Occipital lobe (tissue), 3 donors: ENCODE measurements at places on chromosomes 11 and 22. TPM values are rescaled to one million over a fixed set of nuclear protein-coding genes. Genes with fewer than 3 reads are reported as not detected.

The TTC17 gene
- total RNA-seq, result 109 TPM

- DNase-seq, result no peak
Observed at GRCh38 chr22:20203552-20204201, 52.8 kb upstream of the CCDC188 start.

- peak; percentile 33 for DNase-seq
Observed at GRCh38 chr22:38788021-38788816, 5.7 kb downstream of the DNAL4 start.

DNA sequence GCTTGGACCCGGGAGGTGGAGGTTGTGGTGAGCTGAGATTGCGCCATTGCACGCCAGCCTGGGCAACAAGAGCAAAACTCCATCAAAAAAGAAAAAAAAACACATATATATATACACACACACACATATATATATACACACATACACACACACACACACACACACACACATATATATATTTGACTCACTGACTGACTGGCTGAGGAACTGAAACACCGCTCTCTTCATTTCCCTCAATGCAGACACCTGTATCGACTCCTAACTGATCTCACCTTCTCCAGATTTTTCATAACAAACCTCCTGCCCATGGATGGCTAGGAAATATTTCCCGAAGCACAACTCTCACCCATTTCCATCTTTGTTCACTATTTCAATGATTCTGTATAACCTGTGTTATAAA lies 140.7 kb upstream of the ANO3 start:
- DNase-seq, result no peak

- DNase-seq, result no peak
Observed at GRCh38 chr11:58617976-58618557, 4.4 kb upstream of the CNTF start.

DNA sequence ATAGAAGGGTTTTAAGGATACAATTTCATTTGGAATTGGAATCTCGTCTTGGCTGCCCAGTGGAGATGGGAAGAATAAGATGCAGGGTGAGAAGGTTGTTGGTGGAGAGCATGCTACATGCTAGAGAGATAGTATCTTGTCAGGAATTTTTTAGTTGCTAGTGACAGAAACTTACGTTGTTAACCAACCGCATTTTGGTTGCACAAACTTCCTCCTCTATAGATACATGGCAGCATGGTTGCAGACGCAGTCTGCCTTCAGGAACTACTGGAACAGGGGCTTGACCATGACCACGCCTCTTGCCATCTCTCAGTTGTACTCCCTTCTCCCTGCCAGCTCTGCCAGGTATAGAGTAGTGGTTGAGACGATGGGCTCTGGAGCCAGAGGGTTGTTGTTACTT lies 13.5 kb upstream of the CCDC90B start:
- DNase-seq, result no peak

DNA sequence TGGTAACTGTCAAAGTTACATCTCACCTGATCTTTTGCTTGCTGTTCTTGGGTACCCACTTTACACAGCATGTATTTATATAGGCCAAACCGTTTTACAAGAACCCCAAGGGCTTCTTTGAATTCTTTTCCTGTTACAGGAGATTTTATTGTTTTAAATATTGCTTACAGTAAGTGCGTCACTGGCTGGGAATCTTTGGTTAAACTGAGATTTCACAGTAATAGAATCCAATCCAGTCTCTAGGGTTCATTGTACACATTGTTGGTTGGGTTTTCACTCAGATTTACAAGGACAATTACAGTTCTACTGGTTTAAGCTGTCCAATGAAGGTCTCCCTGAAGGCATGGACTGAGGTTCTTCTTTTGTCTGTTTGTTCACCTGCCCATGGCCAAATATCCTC lies 171.7 kb downstream of the INSC start:
- DNase-seq, result no peak

The BEST1 gene
- 1.2 TPM for total RNA-seq

DNA sequence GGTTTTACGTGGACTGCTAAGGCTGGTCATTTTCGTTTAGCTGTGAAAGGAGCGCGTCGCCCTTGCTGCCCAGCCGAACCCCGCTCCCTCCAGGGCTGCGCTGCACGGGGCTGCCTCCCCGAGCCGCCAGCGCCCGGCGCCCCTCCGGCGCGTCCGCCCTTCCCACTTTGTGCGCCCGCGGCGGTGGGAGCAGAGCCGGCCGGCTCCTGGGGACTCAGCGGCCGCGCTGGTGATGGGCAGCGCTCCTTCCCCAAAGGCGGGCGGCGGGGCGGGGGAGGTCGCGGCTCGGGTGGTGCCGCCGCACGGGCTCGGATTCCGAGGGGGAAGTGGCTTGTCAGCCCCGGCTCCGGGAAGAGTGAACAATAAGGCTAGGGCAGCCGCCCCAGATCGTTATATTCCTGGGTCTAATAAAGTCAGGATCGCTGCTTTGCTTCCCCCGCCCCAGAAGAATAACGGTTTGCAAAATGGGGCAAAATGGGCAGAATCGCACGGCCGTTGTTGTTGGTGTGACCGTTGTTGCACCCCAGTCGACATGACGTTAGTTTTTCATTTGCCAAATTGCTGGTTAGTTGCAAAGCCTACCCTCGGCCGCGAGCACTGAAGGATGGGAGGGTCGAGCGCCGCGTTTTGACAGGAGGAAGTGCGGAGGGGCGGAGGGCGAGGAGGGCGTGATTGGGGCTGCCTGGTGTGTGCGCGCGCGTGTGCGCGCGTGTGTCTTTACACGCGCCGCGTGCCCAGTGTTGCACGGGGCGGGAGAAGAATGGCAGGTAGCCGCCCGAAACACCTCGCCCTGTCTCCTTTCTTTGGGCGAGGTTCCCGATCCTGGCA lies 745 bp downstream of the NCAM1 start:
- DNase-seq, result peak; percentile 82

DNA sequence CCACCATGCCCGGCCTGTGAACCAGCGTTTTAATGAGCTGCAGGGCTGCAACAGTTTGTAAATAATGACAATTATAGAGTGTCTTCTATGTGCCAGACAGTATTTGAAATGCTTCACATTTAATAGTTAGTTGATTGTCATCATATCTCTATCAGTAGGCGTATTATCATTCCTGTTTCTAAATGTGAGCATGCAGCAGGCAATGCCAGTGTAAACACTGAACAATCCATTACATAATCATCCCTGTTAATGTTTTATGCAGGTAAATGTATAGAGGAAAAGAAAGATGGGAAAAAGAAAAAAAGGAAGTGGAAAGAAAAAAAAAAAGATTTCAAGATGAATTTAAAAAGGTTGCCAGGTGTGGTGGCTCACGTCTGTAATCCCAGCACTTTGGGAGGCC lies 52.3 kb downstream of the ZBTB44 start:
- no peak for DNase-seq

The AIFM3 gene
- 4.2 TPM for total RNA-seq

The MMP11 gene
- 14.8 TPM for total RNA-seq

- no peak for DNase-seq
Observed at GRCh38 chr11:131966667-131967066, 596.3 kb downstream of the NTM start.

DNA sequence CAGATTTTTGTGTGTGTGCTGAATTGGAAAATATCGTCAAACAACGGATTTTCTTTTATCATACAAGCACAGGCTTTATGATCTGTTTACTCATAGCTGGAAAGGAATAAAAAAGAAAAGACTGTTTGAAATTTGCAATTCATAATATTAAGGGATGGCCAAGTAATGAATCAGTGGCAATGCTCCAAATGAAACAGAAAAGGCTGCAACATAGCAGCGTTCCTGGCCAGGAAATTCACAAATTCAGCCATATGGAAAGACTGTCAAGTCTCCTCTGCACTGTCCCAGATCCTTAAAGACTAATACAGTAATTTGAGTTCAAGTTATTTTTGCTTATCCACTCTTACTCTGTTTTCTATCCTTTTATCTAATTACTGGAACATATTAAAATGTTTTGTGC lies 98.2 kb downstream of the MSANTD4 start:
- DNase-seq, result no peak

GRCh38 chr11:27370374-27370773 lies 7.4 kb upstream of the CCDC34 start:
- DNase-seq, result no peak

GRCh38 chr11:61007956-61008896 lies 36.7 kb downstream of the CD6 start:
- no peak for DNase-seq

GRCh38 chr11:78346799-78347198 lies 70.8 kb downstream of the GAB2 start:
- DNase-seq, result no peak

DNA sequence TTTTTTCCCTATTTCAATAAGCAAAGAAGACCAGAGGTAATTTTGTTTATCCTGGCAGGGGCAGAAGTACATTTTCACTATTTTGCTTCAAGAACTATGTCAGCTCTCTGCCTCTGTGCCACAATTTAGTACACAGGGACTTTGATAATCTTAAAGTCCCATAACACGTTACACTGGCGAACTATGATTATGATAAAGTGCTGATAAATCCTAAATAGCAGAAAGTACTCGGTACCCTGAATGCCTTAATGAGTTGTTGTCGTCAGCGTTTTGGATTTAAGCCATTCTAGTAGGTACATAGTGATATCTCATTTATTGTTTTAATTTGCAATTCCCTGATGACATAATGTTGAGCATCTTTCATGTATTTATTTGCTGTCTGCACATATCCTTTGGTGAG lies 16.6 kb upstream of the PHOX2A start:
- DNase-seq, result no peak

- no peak for DNase-seq
Observed at GRCh38 chr11:32216749-32217148, 125.9 kb downstream of the RCN1 start.

The SLC25A45 gene
- total RNA-seq, result 0.31 TPM

GRCh38 chr11:111259896-111260295 lies 14.4 kb downstream of the POU2AF2 start:
- DNase-seq, result no peak

The SCGB2A2 gene
- total RNA-seq, result not detected

DNA sequence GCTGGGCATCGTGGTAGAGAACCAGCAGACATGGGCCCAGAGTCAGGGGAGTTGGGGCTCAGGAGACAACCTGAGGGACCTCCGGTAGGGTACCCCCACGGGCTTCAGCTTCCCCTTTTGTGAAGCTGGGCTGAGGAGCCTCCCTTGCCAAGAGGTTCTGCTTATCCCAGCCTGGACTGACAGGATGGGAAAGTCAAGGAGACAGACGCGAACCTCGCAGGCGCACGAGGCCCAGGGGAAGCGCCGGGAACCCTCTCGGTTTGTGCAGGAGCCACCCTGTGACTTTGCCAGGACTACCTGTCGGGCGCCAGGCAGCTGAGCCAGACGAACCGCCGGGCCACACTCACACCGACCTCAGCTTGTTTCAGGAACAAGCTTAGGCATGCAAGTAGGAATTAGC lies 566.1 kb downstream of the BRD1 start:
- DNase-seq, result no peak

DNA sequence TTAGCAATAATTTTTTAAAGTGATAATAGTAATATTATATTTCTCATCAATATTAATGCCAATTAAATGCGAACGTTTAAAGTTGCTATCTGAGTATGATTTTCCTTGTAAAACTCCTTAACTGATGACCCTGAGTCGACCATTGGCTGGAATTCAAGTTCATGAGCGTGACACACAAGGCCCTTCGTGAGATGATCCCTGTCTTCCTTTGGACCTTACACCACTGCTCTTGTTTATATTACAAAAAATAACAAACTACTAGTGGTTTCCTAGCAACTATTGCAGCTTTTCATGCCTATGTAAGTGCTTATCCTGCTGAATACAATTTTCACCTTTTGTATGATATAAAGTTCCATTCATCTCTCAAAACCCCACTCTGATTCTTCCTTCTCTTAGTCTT lies 752.9 kb downstream of the CNTN5 start:
- no peak for DNase-seq

GRCh38 chr11:3954448-3955298 lies 99.2 kb downstream of the STIM1 start:
- no peak for DNase-seq

The RAB38 gene
- 0.78 TPM for total RNA-seq

- DNase-seq, result no peak
Observed at GRCh38 chr11:114260077-114260476, 36.1 kb upstream of the NNMT start.

The FANCF gene
- 40.9 TPM for total RNA-seq

DNA sequence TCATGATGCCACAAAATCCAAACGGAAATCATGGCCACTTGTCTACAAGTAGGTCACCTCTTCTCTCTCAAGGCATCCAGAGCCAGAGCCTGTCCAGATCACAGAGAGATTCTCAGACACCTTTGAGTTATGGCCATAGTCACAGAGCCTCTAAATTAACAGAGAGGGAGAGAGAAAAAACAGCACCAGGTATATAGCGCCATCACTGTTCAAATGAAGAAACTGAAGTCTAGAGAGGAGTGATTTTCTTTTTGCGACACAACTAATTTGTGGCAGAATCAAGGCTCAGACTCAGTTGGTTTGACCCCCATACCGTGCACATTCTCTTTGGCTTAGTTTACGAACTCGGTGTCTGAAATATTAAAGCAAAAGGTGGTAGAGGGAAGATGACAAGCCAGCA lies 512.9 kb downstream of the NTM start:
- DNase-seq, result no peak

The PHF21B gene
- total RNA-seq, result 8.1 TPM

- DNase-seq, result no peak
Observed at GRCh38 chr11:19426756-19427403, 186.1 kb upstream of the E2F8 start.

DNA sequence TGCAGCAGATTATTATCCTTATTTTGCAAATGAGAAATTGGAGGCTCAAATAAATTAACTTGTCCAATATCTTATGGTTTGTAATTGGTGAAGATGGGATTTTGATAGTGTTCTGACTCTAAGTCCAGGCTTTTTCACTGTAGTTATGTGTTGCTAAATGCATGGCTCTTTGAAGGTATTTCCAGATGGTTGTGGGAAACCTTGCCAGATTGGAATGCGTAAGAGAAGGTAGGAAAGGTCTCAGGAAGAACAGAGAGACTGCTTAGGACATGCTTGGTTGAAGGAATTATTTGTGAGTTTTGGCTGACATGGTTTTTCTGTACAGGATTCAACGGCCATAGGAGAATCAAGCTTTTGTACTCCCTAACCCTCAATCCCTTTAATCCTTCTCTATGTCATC lies 108.6 kb downstream of the STIM1 start:
- DNase-seq, result no peak

The VPREB1 gene
- not detected for total RNA-seq

The KIRREL3 gene
- 29.3 TPM for total RNA-seq

The ZNF214 gene
- total RNA-seq, result 17.9 TPM

GRCh38 chr11:10653946-10654810 lies 39.4 kb downstream of the IRAG1 start:
- no peak for DNase-seq

The OR52A1 gene
- total RNA-seq, result not detected

The OR4C13 gene
- not detected for total RNA-seq

The HEPHL1 gene
- not detected for total RNA-seq

The PIH1D2 gene
- 2.0 TPM for total RNA-seq

The MCHR1 gene
- 0.62 TPM for total RNA-seq

DNA sequence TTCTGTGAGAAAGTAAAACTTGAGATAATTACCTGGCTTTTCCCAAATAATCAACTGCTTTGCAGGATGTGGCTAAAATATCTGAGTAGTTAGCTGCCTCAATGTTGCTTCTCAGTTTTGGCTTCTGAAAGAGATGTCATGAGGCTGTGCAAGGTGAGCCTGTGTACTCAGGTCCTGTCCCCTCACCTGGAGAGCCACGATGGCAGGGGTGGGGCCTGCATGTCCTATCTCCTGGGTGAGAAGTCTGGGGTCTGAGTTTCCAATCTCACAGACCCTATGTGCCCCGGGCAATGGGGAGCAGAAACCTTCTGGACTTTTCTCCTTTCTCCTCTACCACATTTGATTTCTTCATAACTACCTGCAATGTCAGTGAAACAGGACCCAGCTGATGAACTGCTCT lies 338.6 kb upstream of the B3GAT1 start:
- DNase-seq, result no peak
